Left ventricle myocardium superior (tissue), 1 donor: ENCODE measurements at places on chromosomes 5 and 9. TPM values are rescaled to one million over a fixed set of nuclear protein-coding genes. Genes with fewer than 3 reads are reported as not detected.

DNA sequence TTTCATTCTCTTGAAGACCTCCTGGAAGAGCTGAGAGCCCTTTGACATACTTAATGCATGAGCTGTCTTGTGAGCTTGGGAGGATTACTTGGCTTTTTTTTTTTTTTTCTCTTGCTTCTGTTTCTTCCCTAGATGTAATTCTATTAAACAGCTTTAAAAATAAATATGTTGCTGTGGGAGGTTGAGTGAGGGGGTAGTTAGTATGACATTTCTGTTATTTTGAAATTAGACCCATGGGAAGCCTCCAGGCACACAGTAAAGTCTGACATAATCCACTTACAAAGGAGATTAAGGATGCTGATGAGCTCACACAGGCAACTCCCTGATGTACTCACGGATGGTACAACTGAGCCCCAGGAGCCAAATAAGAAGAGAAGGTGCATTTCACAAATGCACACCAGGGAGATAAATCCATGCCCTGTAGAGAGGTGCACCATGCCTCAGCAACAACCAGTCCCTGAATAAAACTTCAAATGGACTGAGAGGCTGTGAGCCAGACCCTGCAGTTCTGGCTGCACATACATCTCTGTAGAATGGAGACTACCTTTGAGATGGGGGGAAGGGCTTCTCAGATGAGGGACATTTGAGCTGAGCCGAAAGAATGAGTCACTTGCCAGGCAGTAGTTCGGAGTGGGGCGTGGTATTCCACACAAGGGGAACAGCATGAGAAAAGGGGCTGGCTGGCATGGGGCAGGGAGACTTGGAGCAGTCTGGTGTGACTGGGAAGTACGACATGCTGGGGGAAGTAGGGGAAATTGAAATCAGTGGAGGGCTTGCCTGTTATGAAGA, 68.7 kb downstream of the ACTL7B start:
- DNase-seq, result no peak

PCA3 gene
- not detected for total RNA-seq

NRG2 gene
- 1.9 TPM for total RNA-seq

GRCh38 chr5:10374046-10375022, 20.8 kb downstream of the MARCHF6 start:
- DNase-seq, result no peak

- DNase-seq, result no peak
Observed at GRCh38 chr9:136526625-136527066, 19.2 kb downstream of the NOTCH1 start.

DNA sequence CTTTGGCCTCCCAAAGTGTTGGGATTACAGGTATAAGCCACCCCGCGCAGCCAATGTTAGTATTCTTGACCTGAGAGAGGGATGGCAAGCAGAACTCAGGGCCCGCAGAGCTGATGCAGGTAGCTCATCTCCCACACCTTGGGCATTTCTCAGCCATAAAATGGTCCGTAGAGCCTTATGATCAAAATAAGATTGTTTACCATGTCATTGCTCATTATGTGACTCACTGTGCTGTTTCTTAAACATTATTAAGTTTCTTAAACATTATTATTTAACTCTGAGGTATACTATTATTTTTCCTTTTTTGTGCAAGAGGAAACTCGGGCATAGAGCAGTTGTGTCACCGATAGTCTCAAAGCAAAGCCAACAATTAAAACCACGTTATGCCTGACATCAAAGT, 42.4 kb upstream of the POU4F3 start:
- DNase-seq, result no peak

DNA sequence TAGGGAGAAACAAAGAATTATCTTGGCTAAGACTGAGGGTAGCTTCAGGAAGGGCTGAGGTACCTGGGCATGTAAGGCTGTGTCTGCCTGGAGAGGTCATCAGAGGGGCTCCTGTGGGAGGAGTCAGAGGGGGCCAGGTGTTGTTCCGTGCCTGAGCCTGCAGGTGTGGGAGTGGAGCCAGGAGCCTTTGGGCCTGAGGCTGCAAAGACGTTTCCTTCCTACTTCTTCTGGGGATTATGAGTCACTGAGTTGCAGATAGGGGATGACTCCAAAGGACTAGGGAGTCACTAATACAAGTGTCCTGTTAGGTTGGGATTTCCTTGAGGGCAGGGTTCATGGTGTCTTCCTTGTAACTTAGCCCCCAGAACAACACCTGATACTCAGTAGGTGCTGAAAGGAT, 391.1 kb downstream of the ARHGEF28 start:
- DNase-seq, result no peak

GRCh38 chr5:74685979-74686631, 1.1 kb downstream of the HEXB start:
- no peak for DNase-seq

DNA sequence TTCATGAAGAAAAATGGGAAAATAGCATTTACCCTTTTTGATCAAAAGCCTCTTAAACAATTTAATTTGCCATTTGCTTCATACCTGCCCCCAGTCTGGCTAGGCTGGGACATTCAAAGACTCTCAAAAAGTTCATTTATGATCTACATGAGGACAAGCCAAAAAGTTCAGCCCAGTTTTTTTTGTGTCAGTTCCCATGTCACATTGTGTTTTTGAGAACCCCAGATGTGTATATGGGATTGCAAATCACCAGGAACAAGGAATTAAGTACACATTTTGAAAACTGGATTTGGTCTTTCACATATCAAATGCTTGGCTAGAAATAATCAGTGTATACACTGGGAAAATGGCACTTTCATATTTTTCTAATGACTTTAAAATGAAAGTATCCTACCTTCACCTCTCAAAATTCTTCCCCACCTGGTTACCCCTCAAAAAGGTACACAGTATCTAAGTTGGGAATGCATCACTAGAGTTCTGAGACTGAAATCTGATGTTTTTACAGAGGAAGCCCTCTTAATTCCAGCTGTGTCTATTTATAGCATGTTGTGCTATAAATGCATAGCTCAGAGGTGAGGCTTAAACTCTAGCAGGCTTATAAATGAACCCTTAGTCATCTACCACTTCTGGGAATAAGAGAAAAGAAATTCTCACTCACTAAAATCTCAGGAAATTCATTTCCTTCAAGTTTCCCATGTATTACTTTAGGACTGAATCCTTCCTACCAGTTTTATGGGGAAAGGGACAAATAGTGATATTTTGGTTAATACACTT, 9.3 kb downstream of the STOM start:
- DNase-seq, result no peak

DNA sequence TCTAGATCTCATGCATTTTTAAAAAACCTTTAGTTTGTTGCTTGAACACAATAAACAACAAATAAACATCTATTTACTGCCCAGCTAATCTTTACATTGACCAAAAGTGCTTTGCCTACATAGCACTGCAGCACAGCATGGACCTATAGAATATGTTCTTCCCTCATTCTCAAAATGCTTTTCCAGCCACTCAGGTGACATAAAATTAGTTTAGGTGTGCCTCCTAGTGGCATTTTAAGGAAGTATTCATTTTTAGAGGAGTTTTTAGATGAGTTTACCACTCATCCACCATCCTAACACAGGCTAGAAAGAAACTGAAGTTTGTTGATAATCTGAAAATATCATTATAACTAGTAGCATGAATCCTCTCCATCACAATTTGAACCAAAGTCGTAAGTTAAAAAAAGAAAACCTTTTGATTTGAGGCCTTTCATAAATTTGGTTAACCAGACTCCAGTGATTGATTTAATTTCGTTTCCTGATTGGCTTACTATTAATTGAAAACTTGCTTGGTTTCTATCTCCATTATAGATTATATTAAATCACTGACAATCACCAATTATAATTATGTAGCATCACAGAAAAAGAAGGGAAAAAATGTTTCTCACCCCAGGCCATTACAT, 12.6 kb downstream of the PLGRKT start:
- DNase-seq, result no peak

- no peak for DNase-seq
Observed at GRCh38 chr9:127161081-127161624, 38.7 kb upstream of the ANGPTL2 start.

DNA sequence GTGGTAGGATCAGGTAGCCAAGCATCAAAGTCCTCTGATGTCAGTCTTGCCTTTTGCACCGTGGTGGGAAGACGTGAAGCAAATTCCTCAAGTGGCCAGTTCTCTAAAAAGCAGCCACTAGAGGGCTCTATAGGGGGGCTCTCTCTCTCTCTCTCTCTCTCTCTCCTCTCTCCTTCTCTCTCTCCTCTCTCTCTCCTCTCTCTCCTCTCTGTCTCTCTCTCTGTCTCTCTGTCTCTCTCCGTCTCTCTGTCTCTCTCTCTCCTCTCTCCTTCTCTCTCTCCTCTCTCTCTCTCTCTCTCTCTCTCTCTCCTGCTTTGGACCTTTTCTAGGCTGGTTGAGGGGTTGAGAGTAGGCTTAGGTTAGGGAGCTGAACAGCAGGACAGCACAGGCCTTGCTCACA, 13.9 kb upstream of the OSMR start:
- DNase-seq, result no peak

GRCh38 chr5:18807256-18808149, 1173.2 kb downstream of the TAF11L14 start:
- no peak for DNase-seq

DNA sequence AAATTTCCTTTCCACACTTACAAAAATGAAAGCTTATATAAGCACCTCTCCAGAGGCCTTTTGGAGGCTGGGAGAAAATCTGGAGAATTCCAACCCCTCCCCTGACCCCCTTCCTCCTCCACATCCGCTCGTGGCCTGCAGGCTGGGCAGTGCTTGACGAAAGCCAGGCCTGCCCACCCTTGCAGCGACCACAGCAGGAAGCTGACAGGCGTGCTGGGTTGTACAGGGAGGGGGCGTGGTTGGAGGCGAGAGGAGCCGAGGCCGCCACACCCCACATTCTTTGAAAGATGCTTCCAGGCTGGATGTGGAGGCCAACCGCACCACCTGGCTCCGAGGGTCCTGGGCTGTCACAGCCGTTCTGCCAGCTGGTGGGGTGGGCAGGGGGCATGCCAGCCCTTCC, 47.8 kb upstream of the IER5L start:
- DNase-seq, result peak; percentile 85

SKIC3 gene
- total RNA-seq, result 68.3 TPM

DNA sequence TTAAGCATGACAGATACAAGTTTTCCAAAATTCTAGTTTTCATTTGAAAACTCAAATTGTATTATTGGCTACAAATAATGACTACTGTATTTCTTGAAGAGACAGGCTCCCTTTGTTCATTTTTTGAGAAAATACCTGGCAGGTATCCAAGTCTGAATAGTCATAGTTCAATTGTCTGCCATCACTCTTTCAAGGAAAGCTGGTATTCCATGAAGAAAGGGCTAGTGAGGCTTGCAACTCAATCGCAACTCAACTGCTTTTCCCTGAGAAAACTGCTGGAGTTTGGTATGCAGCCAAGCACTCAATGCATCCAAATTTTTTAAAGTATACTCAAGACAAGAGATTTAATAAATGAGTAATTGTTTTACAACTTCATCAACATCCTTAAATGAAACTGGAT, 61.4 kb upstream of the TRIO start:
- DNase-seq, result no peak

DNA sequence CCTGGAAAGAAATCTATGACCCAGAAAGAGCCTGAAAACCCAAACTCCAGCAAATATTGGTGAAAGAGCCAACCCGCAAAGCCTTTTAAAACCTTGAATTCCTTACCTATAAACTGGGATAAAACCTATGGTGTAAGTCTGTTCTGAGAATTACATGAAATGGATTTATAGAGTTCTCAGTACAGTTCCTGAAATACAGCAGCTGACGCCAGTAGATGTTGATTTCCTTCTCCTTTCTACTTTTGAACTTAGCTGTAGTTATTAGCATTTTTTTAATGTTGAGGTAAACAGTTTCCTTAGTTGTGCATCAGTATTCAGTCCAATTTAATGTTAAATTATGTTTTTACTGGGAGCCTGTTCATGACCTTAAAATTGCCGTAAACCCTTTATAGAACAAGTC, 3.7 kb downstream of the SPIN1 start:
- no peak for DNase-seq

IL33 gene
- total RNA-seq, result 16.8 TPM

- DNase-seq, result no peak
Observed at GRCh38 chr9:34995670-34996060, 6.1 kb downstream of the DNAJB5 start.

DNA sequence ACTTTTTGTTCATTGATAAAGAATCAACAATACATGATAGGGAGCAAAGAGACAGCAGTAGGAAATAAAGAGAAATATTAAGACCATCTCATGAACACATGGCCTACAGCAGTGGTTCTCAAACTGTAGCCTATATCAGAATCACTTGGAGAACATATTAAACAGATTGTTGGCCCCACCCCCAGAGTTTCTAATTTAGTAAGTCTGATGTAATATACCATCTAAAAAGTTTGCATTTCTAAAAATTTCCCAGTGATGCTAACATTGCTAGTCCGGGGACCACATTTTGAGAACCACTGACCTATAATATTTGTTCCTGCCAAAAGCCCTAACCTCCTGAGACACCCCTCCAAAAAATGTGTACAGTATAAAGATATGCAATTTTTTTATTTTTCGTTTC, 306.2 kb upstream of the NREP start:
- DNase-seq, result no peak

GMCL2 gene
- total RNA-seq, result not detected

DNA sequence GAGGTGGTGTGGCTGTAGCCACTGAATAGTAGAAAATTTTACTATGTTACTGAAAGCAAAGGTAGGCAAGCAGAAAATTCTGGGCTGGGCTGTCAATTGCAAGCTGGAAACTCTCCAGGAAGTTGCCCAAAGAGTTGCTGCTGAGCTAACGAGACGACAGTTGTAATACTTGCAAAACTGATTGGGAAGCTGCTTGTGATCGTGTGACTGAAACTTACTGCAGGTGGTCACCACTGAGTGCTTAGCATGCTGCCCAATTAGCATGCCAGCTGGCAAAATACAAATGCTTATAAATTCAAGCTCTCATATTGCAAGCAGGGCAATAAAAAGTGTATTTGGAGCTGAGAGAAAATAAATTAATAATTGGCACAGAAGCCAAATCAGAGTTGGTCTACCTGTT, 758.5 kb upstream of the EDIL3 start:
- no peak for DNase-seq

LHFPL2 gene
- 5.4 TPM for total RNA-seq

DNA sequence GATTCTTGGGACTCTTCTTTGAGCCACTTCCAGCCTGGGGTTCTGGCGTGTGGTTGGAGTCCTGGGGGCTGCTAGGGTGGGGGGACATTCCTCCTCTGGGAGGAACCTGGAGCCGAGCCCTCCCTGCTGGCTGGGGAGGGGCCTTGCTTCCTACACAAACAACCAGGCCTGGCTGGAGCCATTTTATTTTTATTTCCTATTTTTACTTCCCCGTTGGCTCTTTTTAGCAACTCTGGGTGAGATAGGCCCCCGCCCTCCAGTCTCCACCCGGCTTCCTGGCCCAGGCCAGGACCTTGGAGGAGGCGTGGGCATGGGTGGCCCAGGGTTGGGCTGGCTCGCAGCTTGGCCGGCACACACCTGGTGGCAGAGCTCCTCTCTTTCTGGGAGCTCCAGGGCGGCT, 15.1 kb downstream of the RXRA start:
- DNase-seq, result peak; percentile 76

DNA sequence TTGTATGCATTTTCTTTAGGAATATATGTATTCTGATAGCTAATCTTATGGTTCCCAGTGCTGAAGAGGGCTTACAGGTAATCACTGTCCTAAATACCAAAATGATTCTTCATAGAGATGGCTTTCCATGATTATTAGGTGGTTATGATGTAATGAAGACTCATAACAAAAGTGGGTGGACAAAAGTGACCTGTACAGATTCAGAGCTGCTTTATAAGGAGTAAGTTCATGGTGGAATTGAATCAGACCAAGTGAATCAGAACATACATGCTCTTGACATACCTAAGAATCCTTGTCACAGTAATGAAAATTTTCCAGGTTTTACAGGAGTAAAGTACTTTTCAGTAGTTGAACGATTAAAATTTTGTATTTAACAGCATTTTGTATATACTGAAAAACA, 105.6 kb downstream of the NIPBL start:
- no peak for DNase-seq
